ENCODE measurements at places on chromosomes 12 and 14. TPM values are rescaled to one million over a fixed set of nuclear protein-coding genes. Genes with fewer than 3 reads are reported as not detected.

DNA sequence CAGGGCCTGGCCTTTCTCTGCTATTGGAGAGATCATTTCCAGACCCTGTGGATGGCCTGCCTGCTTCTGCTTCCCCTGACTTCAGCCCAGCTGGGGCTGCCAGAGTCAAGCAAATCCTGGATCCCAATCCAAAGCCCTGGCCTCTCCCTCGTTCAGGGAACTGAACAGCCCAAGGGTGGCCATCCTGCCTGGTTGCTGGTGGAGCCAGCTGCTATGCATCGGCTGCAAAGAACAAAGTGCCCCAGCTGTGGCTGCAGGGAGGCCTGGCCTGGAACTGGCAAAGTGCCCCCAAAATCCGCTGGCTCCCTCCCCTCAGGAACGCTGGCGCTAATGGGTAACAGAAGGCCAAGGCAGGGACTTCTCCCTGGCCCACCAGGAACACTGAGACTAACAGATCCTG lies 56.4 kb downstream of the LRRC74A start:
- H3K27ac ChIP-seq: no peak overlapping the region
- H3K27me3 ChIP-seq: no peaks in the 10 kb centered on the region
- no peak for DNase-seq
- H3K4me1 ChIP-seq: peaks cover 2% of the 10 kb centered on the region

- no peaks in the 10 kb centered on the region for H3K36me3 ChIP-seq
- H3K4me1 ChIP-seq: peaks cover 11% of the 10 kb centered on the region
- H3K27me3 ChIP-seq: no peaks in the 10 kb centered on the region
- H3K27ac ChIP-seq: no peak overlapping the region
- no peak overlapping the region for H3K4me3 ChIP-seq
Measured at GRCh38 chr12:117408161-117408791, 46.9 kb upstream of the NOS1 start.

DNA sequence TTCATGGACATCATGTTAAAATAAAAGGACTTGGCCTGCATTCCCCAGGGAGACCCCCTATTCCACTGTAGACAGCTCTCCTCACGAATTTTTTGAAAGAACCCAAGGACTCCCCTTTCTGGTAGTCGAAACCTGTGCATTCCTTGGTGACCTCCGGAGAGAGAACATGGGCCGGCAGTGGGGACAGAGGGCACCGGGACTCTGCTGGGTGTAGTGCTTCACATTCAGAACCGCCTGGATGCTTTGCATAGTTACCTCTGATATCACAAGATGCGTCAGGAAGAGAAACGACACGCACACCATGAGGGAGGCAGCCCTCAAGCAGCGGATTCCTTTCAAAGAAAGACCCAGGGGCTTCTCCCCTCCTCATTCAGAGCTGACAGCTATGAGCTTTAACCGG lies 9.7 kb downstream of the CKAP4 start:
- no peaks in the 10 kb centered on the region for H3K27me3 ChIP-seq
- H3K4me3 ChIP-seq: no peak overlapping the region
- H3K4me1 ChIP-seq: peaks cover 21% of the 10 kb centered on the region

DNA sequence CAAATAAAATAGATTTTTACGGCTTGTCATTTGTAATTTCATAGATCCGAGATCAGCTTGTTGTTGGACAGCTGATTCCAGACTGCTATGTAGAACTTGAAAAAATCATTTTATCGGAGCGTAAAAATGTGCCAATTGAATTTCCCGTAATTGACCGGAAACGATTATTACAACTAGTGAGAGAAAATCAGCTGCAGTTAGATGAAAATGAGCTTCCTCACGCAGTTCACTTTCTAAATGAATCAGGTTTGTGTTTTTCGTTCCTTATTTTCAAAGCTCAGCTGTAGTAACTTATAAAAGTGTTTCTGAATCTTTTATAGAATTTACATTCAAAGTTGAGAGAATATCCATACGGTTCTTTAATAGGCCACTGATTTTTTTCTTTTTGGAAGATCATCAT lies 89.1 kb downstream of the LRRK2 start:
- H3K4me1 ChIP-seq: no peaks in the 10 kb centered on the region
- peak; percentile 4 for DNase-seq
- no peak overlapping the region for H3K4me3 ChIP-seq

The MARCHF9 gene
- polyA plus RNA-seq: 9.5 TPM

DNA sequence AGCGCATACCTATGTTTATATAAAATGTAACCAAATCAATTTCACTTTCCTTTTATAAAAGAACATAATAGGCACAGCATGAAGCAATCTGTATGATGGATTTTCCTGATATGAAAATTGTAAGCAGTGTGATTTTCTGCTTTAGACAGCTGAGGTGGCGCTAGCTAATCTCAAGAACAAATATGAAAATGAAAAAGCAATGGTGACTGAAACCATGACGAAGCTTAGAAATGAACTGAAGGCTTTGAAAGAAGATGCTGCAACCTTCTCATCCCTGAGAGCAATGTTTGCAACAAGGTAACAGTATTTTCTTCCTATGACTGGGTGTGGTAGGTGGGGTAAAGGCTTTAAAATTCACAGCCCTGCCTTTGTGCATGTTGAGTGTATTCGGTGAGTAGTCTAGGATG lies 65.0 kb upstream of the FGD4 start:
- DNase-seq: no peak
- H3K36me3 ChIP-seq: no peaks in the 10 kb centered on the region
- no peak overlapping the region for H3K27ac ChIP-seq

GRCh38 chr12:106003297-106003696 lies 135.5 kb downstream of the NUAK1 start:
- no peaks in the 10 kb centered on the region for H3K36me3 ChIP-seq
- H3K4me1 ChIP-seq: no peaks in the 10 kb centered on the region
- H3K27ac ChIP-seq: no peak overlapping the region
- no peaks in the 10 kb centered on the region for H3K27me3 ChIP-seq
- DNase-seq: no peak
- no peak overlapping the region for H3K4me3 ChIP-seq

The C14orf180 gene
- polyA plus RNA-seq: not detected

- H3K4me3 ChIP-seq: no peak overlapping the region
- H3K27ac ChIP-seq: no peak overlapping the region
- H3K4me1 ChIP-seq: no peaks in the 10 kb centered on the region
Measured at GRCh38 chr12:110993434-110993833, 73.1 kb upstream of the MYL2 start.

All from CD14-positive monocyte (primary cell).